GM06990 (cell line): ENCODE measurements at places on chromosomes 5 and 9.
A peak's percentile ranks its signal among the peaks of the same experiment; 100 is the strongest.

DNA sequence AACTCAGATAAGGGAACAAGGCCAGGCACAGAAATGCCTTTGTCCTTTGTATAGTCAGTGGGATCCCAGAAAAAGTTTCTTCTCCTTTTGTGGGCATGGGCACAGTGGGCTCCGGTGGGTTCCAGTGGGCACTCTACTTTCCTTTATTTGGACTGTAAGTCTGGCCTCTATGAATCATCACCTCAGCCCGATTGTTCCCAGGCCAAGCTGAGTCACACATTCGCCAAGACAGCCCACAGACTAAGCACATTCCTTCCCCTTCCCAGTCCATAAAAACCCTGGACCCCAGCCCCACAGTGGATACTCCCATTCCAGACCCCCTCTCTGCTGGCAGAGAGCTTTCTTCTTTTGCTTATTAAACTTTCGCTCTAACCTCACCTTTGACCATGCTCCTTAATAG, 165.0 kb downstream of the FBXL17 start:
- no peak for DNase-seq

GRCh38 chr5:122471752-122472061, 159.7 kb downstream of the SNCAIP start:
- DNase-seq: no peak

GRCh38 chr5:135426102-135427082, 20.8 kb downstream of the DCANP1 start:
- no peak for DNase-seq

DNA sequence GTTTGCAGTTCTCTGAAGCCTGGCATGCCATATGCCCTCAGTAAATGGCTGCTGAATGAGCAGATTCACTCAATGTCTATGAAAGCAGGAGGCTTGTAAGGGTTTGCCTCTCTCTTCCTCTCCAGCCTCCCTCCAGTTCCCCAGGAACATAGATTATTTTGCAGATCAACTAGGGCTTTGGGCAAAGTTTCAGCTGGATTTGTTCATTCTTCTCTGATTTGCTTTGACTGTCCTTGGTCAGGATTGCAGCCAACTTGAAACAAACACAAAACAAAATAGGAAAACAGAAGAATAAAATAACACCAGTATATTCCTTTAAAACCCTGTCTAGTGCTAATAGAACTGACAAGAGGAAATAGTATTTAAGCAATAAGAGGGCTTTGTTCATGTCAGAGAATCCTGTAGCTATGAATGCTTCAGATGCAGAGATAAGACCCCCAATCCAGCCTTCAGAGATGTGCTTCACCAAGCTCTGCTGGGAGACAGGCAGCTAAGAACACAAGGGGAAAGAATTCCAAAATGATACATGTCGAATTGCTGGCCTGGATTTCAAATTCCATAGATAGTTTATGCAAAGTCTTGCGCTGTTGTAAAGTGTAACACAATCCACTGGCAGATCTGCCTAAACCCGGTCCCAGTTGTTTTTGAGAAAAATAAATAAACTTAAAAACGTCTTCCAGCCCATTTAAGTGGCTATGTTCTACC, 174.3 kb downstream of the PAPPA start:
- DNase-seq: no peak

- no peak for DNase-seq
Observed at GRCh38 chr5:72557167-72558045, 50.2 kb upstream of the ZNF366 start.

DNA sequence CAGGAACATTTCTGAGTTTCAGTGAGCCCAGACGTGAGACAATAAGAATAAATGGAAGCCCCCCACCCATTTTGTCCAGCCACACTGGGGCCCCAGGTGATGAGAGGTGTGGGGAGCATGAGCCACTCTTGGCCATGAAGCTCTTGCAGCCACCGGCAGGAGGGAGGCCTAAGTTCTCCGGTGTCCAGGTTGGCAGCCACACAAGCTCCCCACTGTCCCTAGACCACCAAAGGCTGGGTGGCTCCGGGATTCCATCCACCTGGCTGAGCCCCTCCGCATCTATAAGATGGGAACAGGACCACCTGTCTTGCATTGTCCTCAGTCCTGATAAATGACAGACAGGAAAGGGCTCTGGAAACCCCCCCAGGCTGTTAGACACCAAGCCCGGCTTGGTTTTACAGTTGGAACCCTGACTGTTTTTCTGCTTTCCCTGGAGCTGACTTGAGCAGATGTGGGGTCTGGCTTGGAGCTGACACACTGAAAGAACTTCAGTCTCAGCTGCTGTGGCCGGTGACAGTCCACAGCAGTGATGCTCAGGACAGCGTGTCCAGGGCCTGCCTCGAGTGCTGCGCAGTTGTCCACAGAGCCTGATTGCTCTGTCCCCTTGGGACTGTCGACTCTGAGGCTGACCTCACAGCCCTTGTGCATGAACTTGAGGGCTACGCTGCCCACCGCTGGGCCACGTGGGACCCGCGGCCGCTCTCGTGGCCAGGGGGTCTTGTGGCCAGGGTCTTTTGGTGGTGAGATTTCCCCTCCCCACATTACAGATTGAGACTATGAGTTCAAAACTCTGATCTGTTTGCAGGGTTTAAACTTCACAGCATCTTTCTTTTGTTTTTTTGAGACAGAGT, 74.8 kb downstream of the PSMB7 start:
- DNase-seq: no peak

DNA sequence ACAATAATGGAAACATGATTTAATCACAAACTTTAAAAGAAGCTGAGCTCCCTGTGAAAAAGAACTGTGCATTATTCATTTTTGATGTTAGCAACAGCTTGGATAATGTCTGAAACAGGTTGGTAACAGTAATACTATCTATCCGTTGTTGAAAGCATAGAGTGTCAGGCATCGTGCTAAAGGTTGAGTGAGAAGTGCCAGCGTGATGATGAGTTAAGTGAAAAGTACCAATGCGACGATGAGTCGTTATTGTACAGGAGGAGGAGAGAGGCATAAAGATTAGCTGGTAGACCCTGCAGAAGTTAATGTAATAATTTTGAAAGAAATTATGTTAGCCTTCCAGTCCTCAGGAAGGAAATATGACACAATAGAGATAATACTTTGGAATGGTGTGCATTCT, 593.6 kb downstream of the MAT2B start:
- DNase-seq: no peak

DNA sequence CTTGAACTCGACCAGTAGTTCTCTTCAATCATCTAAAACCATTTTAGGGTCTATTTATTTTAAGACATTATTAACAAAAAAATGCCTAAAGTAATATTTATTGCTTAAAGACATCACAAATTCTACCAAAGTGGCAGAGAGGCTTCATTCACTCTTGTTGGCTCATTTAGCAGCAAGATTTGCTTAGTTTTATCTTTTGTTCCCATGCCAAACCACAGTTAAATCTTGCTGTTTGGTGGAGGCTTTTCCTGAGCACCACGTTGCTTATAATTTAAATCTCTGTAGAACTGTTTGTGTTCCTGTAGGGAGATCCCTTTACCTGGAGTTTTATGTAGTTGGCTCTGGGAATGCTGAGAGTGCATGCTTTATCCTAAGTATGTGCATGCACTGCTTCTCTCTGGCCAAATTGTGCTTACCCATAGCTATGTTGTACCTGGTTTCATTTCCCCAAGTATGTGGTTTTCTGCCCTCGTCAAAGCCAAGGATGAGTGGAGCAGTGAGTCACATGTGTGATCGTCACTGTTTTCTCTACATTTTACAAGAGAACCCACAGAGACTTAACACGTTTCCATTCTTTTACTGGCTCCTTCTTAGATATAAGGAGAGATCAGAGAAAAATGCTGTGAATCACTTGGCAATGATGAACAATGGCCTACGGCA, 42.1 kb upstream of the MAST4 start:
- DNase-seq: peak; percentile 57

GRCh38 chr9:134272302-134273023, 53.8 kb upstream of the RXRA start:
- DNase-seq: no peak

GRCh38 chr5:111930449-111930848, 173.5 kb upstream of the NREP start:
- DNase-seq: no peak

DNA sequence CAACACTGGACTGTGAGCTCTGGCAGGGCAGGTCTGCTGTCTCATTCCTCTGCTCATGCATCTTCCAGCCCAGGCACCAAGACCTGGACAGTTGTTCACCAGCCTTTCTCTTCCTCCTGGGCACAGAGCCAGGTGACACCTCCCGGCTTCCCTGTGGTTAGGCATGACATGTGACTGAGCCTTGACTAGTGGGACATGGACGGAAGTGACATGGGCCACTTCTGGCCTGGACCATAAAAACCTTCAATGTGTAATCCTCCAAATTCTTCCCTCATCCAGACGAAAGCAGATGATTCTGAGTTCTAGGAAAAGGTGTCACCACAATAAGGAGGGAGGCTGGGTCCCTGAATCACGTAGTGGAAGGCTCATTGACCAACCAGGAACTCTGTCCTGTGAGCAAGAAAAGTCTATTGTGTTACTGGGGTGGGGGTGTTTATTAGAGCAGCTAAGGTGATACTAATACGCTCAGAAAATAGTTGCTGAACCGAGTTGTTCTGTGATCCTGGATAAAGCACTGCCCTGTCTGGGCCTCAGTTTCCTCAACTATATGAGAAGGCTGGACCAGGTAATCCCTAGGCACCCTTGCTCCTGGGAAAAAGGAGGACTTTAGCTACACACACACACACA, 26.6 kb upstream of the CRB2 start:
- no peak for DNase-seq

GRCh38 chr5:14870337-14871213, 1.0 kb downstream of the ANKH start:
- DNase-seq: peak; percentile 30
